ENCODE measurements at places on chromosomes 12 and 14. TPM values are rescaled to one million over a fixed set of nuclear protein-coding genes. Genes with fewer than 3 reads are reported as not detected.

GYS2 gene
- total RNA-seq = not detected

PYGL gene
- total RNA-seq = 64.4 TPM

SCNN1A gene
- not detected for total RNA-seq

NPAS3 gene
- 0.38 TPM for total RNA-seq

SLC25A21 gene
- 1.3 TPM for total RNA-seq

KRT74 gene
- not detected for total RNA-seq

PSMA3 gene
- 91.8 TPM for total RNA-seq

SLC6A12 gene
- 0.06 TPM for total RNA-seq

SLC8B1 gene
- 14.2 TPM for total RNA-seq

TMEM30B gene
- total RNA-seq = under 0.01 TPM

FOXN4 gene
- total RNA-seq = not detected

PZP gene
- 1.1 TPM for total RNA-seq

DCAF11 gene
- 60.2 TPM for total RNA-seq

PTHLH gene
- 0.25 TPM for total RNA-seq

ANKS1B gene
- total RNA-seq = 0.19 TPM

CEBPE gene
- not detected for total RNA-seq

GCN1 gene
- 67.8 TPM for total RNA-seq

FMNL3 gene
- total RNA-seq = 123 TPM

ADSS1 gene
- total RNA-seq = 5.9 TPM

LRP1-AS gene
- not detected for total RNA-seq

RBM25 gene
- 51.2 TPM for total RNA-seq

ASIC1 gene
- 0.13 TPM for total RNA-seq

TMEM63C gene
- 0.65 TPM for total RNA-seq

FAM90A1 gene
- not detected for total RNA-seq

WDHD1 gene
- 14.5 TPM for total RNA-seq

CARMIL3 gene
- total RNA-seq = not detected

HCAR2 gene
- total RNA-seq = not detected

ATXN7L3B gene
- 24.9 TPM for total RNA-seq

GPRC5D gene
- total RNA-seq = not detected

ARMH4 gene
- total RNA-seq = 1.3 TPM

PSMC6 gene
- 145 TPM for total RNA-seq

TMEM253 gene
- total RNA-seq = not detected

DTX1 gene
- total RNA-seq = 0.16 TPM

RTRAF gene
- 139 TPM for total RNA-seq

TOMM20L gene
- not detected for total RNA-seq

RILPL2 gene
- 7.6 TPM for total RNA-seq

CYP27B1 gene
- total RNA-seq = 0.32 TPM

GPR132 gene
- under 0.01 TPM for total RNA-seq

KRT5 gene
- 0.65 TPM for total RNA-seq

NTS gene
- under 0.01 TPM for total RNA-seq

TAS2R7 gene
- not detected for total RNA-seq

RNASE1 gene
- 99.4 TPM for total RNA-seq

KRT75 gene
- total RNA-seq = not detected

AJUBA gene
- total RNA-seq = 94.0 TPM

LIN7A gene
- 0.32 TPM for total RNA-seq

GARIN6 gene
- not detected for total RNA-seq

MGP gene
- total RNA-seq = 54.2 TPM

POTEG gene
- total RNA-seq = not detected

Data from bladder microvascular endothelial cell (primary cell).